NK-92 treated with Interleukin-12 subunit alpha and Interleukin-12 subunit beta, amount 100 ng/mL, for 24 hours (cell line): ENCODE measurements at places on chromosomes 3 and 15.

GRCh38 chr3:189080745-189081144 is 91.0 kb upstream of the TPRG1 start:
- DNase-seq: no peak

- no peak for DNase-seq
Observed at GRCh38 chr3:76134166-76134565, 348.8 kb upstream of the ZNF717 start.

GRCh38 chr15:81298611-81299010 is 25.3 kb downstream of the STARD5 start:
- DNase-seq: no peak

DNA sequence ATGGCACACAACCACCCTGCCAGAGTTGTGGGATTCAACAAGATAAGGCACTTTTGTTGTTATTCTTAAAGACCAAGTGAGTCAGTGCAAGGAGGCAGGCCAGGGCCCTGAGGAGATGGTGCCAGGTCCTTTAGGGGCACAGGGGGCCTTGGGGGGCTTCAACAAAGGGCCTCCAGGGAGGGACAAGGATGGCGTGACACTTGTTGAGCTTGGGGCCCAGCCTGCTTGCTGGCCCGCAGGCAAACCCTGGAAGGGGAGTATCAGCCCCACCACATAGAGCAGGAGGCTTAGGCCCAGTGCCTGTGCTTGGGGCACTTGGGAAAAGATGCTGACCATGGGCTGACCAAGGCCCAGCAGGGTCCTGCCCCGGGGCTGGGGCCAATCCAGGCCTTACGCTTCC is 5.5 kb downstream of the IQSEC1 start:
- DNase-seq: no peak

DNA sequence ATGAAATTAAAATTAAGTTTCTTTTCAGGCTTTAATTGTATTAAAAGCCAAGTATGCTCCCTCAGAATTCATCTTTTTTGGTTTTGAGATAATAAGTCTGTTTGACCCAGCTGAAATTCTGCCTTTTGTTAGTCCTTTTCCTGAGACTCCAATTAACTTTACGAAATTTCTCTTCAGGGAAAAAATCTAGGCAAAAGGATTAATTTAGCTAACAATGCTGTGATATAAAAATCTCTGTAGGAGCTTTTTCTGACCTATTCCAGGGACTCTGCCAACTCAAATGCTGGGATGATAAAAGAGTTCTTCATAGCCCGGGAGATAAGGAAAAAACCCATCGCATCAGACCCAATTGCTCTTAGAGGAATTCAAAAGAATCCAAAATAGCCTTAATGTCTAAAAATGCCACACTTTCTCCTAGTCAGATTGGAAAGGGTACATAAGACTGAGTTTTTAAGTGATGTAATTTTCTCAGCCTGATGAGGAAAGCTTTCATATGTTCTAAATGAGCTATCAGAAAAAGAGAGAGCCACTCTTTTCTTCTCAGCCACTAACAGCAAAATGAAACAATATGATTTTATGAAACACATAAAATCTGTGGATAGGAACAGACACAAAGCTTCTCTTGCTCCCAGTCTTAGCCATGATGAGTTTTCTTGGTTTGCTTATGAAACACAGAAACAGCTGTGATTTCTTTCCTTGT is 405.1 kb downstream of the ROBO1 start:
- DNase-seq: no peak
